Activated T-cell treated with anti-CD3 and anti-CD28 coated beads for 1 hour (primary cell): ENCODE measurements at places on chromosomes 2 and 18.

DNA sequence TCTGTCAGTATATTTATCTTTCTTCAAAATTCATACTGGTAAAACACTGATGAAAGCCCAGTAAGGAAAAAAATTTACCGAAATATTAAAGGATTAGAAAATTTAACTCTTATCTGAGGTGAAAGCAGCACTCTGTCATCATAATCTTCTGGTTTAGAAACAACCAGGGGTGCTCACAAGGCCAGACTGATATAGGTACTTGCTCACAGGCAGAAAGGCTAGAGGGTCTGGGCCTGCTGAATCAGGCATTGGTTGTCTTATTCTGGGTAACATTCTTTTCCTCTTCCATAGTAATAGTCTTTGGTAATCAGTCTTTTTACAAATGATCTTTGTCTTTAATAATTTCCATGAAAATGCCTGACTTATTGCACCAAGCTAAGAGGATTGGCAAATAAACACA lies 221.4 kb upstream of the TFPI start:
- DNase-seq, result no peak

DNA sequence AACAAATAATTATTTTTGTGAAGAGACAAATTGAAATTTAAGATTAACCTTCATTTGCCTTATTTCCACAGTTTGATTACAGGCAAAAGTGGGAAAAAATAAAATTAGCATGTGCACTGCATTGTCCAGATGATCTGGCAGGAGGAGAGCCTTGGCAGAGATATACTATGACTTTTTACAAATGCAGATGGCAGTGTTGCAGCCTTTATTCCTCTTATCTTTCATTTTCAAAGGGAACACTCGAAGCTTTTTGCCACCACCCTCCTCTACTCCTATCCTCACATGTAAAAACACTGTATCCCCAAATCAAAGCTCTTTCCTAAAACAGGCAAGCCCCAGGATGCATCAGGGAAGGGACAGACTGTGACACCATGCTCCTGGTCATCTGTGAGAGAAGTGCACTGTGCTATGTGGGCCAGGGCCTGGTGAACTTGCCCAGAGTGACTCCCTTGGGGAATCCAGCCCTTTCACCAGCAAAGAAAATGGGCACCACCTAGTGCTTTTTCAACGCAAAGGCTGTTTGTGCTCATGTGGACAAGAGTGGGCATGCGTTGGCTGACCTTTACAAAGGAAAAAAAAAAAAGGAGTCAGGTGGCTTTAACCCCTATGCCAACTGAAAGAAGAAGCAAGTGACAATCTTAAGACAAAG lies 74.7 kb upstream of the ETAA1 start:
- no peak for DNase-seq

DNA sequence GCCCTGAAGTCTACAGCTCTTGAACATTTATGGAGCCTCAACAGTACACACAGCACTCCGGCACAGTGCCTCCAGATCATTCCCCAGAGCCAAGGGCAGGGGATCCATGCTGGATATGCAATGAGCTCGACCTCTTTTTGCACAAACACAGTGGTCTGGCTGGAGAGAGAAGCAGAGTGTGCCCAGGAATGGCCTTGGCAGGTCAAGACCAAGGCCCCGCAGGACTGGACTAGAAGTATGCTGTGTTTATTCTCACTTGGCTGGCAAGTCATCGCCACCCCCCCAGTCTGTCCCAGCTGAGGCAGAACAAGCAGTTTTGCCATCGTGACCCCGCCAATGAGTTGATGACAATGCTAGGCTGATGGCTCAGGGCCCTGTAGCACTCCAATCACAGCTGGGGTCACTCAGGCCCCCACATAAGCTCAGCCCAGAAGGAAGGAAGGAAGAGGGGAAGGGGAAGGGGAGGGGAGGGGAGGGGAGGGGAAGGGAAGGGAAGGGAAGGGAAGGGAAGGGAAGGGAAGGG lies 212.1 kb downstream of the TTC32 start:
- no peak for DNase-seq

- DNase-seq, result no peak
Measured at GRCh38 chr2:1661891-1662605, 82.3 kb downstream of the PXDN start.

- no peak for DNase-seq
Measured at GRCh38 chr2:129827311-129828090, 152.0 kb upstream of the RAB6C start.
